Hindlimb muscle (tissue), 1 donor: ENCODE measurements at places on chromosomes 11 and 22.

DNA sequence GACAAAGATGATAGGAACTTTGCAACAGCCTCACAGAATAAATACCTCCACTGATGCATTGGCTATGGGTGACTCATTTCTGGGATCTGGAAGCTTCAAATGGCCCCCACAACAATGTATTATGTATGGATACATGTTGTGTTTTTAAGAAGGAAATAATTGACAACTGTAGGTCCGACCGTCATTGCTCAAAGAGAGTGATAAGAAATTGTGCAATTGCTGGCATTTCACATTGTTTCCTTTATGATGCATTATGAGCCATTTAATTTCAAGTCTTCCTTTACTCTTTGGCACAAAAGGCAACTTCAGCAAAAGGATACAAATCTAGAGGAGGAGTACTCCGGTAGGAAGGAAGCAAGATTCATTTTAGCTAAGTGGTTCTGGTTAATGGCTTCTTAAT lies 2.0 kb downstream of the ANO3 start:
- no peak for DNase-seq

- no peak for DNase-seq
Observed at GRCh38 chr22:46537225-46537945, at the start of gene CELSR1. CELSR1 (minus strand) TSS chr22:46537620; CDS start chr22:46537170, 450 bp downstream.

- no peak for DNase-seq
Observed at GRCh38 chr22:30697975-30698374, 3.3 kb downstream of the OSBP2 start.

GRCh38 chr11:32115446-32115845 lies 24.6 kb downstream of the RCN1 start:
- no peak for DNase-seq

DNA sequence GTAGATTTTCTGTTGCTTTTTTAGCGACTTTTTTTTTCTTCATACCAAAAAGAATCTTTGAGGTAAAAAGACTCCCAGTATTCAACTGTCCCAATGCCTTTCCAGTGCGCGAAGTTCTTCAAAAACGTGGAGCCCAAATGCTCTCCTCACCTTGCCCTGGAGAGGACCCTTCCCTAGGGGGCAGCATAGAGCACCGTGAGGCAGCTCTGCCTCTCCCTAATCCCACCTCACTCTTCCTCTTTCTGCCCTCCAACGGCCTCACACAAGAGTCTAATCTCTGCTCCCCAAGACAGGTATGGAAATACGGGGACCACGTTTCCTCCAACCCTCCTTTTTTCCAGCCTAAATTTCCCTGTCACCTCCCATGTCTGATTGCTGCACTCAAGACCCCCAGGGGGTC lies 117.5 kb upstream of the ALX4 start:
- no peak for DNase-seq

DNA sequence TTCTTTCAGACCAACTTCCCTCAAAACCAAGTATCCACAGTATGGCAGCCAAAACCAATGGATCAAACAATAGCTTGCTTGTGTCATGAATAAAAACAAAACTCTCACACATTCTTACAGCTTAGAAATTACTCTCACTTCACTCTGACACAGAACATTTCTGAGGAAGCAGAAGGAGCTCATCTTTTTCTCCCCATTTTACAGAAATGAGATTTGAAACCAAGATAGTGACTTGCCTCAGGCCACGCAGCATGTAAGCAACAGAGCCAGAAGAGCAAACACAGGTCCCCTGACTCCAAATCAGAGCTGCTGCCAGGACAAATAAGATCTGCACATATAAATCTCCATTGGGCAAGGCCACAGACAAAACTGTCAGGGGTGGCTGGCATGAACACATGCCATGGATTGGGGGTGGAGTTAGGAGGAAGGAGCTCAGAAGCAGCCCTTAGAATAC lies 64.8 kb downstream of the RAB30 start:
- no peak for DNase-seq

DNA sequence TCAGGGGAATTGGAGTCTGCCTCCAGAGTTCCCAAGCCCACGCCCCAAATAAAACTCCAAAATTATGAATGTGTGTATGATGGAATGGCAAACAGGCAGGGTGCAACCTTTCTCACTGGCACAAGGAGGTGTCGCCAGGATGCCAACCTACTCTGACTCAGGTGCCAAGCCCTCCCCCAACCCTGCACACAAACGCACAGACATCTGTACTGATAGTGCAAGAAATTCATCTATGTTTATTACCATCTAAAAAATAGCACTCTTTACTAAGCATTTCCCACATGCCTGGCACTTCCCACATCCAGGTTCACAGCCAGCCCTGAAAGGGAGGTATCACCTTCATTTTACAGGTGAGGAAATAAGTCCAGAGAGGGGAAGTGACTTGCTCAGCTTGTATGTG lies 1.2 kb downstream of the PLA2G3 start:
- no peak for DNase-seq
